ENCODE measurements at places on chromosomes 11 and 22.
A peak's percentile ranks its signal among the peaks of the same experiment; 100 is the strongest.

DNA sequence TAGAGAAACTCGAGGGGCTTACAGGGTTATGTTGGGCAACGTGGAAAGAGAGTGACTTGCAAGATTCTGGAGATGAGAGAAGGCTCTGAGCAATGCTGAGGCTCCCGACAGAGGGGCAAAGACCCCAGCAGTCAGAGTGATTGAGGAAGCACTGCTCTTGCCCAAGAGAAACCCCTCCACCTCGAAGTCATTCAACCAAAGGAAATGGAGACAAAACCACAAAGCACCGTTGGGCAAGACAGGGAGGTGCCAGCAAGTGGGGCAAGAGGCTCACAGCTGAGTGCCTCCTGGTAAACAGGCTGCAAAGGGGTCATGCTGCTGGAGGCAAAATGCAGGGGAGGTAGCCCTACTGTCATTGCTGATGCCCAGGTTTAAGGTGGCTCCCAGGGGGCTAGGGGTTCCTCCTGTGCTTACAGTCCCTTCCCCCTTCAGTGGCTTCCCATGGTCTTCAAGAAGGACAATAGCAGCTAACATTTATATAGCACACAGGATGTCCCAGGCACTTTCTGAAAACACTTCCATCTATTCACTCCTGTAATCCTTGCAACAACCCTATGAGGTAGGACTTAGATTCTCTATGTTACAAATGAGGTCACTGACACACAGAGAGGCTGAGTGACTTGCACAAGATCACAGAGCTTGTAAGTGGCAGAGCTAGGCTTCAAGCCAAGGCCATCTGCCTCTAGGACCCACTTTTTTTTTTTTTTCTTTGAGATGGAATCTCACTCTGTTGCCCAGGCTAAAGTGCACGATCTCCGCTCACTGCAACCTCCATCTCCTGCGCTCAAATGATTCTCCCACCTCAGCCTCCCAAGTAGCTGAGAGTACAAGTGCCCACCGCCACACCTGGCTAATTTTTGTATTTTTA, 18.1 kb upstream of the MYH9 start:
- ATAC-seq, result no peak

DNA sequence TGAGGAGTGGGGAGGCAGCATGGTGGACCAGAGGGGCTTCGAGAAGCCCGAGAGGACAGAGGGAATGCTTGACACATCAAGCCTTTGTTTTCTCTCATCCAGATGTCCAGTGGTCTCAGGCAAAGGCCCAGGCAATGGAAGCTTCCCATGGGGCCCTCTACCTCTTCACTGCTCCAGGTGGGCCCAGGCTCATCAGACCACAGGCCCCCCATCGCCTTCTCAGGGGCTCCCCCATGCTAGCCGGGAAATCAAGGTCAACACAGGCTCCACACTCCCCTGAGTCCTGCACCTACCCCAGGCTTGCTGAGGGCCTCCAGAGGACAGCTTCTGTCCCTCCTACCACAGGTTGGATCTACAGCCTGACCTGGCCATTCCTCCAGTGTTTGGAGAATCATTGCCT, 157.5 kb downstream of the CHST1 start:
- no peak for ATAC-seq

GRCh38 chr11:123630126-123630608, 24.3 kb downstream of the SCN3B start:
- ATAC-seq, result no peak

DNA sequence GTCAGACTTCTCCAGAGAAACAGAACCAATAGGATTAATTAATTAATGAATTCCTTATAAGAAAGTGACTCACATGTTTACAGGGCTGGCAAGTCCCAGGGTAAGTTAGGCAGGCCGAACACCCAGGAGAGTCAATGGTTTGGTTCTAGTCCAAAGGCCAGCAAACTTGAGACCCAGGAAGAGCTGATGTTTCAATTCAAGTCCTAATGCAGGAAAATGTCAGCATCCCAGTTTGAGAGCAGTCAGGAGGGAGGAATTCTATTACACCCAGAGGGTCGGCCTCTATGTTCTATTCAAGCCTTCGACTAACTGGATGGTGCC, 466.0 kb downstream of the INSC start:
- ATAC-seq, result no peak

DNA sequence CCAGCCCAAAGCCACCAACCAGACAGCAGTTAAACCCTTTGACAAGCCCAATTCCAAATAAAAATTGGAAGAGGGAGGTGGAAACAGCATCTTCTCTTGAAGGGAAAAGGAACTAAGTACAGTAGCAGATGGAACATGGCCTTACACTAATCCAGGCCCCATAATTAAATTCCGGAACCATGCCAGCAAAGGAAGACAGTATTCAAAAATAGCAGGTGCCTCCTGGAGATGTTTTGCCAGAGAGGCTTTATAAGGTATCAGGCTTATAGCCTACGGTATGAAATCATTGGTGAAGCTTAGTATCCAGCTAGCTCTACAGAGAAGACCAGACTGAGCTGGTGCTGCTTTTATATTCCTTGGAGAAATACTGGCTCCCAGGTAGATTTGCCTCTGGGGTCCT, 344.1 kb upstream of the API5 start:
- ATAC-seq, result no peak

DNA sequence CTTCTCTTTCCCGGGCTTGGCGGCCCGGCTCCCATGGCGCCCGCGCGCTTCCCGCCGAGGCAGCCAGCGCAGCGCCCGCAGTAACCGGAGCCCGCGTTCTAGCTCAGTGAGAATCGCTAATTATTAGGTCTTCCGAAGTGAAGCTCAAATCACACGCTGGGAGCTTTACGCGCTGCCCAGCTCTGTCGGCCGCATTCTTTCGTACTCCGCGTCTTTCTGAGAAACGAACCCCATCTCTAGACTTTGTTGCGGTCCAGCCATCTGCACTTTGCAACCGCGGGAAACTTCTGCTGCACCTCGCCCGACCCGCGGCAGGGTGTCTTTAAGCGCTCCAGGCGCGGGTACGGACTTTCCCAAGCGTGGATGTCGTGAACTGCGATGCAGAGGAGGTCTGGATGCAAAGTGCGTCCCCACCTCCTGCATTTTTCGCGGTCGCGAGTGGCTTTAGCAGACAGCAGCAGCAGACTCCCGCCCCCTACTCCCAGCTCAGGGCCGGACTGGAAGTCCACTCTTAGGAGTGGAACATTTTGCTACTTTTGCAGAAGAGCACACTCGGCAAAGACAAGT, 6.0 kb upstream of the PAX6 start:
- ATAC-seq, result no peak

GRCh38 chr22:39220890-39221850, 23.6 kb downstream of the PDGFB start:
- ATAC-seq, result peak; percentile 51

DNA sequence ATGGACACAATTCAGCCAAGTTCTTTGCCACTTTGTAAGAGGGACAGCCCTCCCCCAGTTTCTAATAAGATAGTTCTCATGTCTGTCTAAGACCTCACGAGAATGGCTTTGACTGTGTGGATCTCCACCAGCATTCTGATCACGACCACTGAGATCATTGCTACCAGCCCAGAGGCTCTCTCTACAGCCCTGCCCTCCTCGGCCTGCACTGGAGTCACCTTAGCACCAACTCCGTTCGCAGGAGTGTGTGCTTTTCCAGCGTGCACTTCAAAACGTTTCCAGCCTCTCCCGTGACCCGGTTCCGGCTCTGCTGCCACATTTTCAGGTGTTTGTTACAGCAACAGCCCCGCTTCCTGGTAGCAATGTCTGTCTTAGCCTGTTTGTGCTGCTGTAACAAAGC, 26.2 kb downstream of the TSPAN32 start:
- ATAC-seq, result no peak

- no peak for ATAC-seq
Observed at GRCh38 chr11:69512790-69513189, 31.3 kb downstream of the LINC01488 start.

- ATAC-seq, result no peak
Observed at GRCh38 chr22:28426346-28427132, 253.1 kb downstream of the TTC28 start.

GRCh38 chr11:94630221-94630620, 63.1 kb downstream of the PIWIL4 start:
- no peak for ATAC-seq

DNA sequence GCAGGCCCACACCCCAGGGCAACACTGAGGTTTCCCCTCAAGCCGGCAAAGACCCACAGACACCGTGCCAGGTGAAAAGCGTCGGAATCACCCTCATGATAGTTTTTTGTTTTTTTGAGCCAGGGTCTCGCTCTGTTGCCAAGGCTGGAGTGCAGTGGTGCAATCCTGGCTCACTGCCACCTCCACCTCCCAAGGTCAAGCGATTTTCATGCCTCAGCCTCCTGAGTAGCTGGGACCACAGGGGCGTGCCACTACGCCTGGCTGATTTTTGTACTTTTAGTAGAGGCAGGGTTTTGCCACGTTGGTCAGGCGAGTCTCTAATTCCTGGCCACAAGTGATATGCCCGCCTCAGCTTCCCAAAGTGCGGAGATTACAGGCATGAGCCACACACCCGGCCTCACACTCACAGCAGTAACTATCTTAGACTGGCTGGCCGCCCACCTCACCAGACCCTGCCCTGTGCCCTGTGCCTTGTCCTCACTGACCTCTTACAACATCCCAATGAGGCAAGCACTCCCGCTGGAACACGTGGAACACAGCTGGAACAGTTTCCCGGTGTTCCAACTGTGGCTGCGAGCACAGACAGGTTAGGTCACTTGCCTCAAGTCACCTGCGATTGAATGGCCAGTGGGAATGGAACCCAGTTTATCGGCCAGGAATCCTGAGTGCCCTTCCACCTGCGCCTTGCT, 21.1 kb downstream of the LRRC10B start:
- peak; percentile 62 for ATAC-seq

DNA sequence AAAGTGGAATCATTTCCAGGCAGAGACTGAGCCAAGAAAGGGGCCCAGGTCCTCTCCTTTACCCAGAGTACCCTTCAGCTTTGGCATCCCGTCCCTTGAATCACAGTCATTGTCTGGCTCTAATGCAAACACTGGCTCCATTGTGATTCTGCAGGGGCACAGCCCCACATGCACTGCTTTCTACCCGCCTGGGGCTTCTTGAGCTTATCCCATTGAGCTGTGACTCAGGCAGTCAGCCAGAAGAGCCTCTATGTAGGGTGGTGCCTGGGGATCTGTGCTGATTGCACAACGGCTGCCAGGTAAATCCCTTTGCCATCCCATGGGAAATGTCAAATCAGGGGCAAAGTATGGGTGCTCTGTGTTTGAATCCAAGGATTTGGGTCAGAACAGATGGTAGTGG, 88.9 kb downstream of the RASSF10 start:
- ATAC-seq, result no peak

GRCh38 chr11:34449013-34449412, 10.3 kb downstream of the CAT start:
- no peak for ATAC-seq

DNA sequence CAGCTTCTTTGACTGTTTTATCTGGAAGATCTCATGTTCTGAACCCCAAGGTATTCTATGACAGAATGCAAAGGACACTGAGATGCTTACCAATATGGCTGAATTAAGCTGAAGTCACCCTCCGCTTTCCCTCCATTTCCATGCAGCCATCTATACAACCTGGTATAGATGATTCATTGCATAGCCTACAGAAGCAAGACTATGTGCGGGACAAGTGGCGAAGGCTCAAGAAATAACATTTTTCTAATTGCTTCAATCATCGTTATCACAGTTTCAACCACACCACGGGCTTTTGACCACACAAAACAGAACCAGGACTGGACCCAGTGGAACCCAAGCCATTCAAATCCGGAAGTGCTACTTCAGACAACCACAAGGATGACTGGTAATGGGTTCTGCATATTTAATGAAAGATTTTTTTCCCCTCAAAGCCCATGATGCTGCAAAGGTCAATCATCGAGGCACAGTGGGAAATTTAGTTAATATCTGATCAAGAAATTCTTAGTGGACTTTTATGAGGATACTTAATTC, 61.9 kb downstream of the CD44 start:
- no peak for ATAC-seq

- peak; percentile 89 for ATAC-seq
Observed at GRCh38 chr11:17972987-17973386, 39.9 kb downstream of the SERGEF start.

DNA sequence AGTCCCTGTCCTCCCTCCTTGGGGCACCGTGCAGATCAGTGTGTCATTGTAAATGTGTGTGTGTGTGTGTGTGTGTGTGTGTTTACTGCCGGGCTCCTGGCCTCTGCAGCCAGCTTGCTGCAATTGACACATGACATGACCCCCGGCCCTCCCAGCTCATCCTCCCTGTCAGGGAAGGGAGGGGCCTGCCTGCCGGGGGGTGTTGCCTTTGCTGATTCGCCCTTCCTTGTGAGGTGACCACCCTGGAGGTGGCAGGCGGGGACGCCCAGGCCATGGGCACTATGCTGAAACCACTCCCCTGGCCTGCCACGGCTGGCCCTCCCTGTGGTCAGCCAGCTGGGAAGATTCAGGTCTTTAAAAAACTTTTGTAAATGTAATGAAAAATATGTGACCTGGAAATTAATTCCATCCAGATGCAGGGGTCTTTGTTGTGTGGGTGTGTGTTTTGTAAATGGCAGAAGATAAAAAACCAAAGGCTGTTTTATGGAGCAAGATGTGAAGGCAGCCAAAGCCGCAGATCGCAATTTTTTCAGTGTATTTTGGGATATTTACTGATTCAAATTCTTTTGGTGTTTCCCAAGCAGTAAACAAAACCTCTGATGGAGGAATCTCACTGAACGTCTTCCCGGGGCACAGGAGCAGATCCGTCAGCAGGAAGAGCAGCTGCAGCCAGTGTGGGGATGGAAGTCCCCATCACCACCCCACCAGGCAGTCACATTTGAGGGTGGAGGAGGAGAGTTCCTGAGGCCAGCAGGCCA, 23.2 kb downstream of the SHISAL1 start:
- no peak for ATAC-seq

DNA sequence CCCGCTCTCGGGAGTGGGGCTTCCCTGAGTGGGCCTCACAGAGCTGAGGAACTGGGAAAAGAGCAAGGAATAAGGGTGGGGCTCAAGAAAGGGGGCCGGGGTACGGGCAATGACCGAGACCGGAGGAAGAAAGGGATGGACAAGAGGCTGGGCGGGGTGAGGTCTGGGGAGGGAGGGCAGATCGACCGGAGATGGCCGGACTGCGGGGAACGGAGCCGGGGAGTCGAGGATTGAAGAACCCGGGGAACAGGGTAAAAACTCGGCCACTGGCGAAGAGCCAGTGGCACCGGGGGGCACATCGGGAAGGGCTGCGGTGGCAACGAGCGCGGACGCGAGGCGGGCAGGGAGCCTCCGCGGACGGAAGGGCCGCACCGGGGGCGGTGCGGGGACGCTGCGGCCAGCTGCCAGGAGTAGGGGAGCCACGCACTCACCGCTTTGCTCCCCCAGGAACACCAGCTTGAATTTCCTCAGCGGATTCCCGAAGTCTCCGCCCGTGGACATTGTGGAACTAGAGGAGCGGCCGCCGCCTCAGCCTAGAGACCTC, 667 bp downstream of the RAB6A start:
- peak; percentile 1 for ATAC-seq

GRCh38 chr22:31830721-31831070, 76.9 kb downstream of the DEPDC5 start:
- ATAC-seq, result no peak
